ENCODE measurements at places on chromosomes 13 and 19.

- no peak for DNase-seq
These were observed 390.4 kb downstream of the KLF5 start for GRCh38 chr13:73449252-73449651.

GRCh38 chr19:29660835-29661234 lies 4.4 kb upstream of the PLEKHF1 start:
- DNase-seq, result no peak

- no peak for DNase-seq
These were observed at the start of gene SLC25A23 for GRCh38 chr19:6459262-6460098. Gene SLC25A23 (minus strand): TSS chr19:6459792. CDS start chr19:6459628, 164 bp downstream.

DNA sequence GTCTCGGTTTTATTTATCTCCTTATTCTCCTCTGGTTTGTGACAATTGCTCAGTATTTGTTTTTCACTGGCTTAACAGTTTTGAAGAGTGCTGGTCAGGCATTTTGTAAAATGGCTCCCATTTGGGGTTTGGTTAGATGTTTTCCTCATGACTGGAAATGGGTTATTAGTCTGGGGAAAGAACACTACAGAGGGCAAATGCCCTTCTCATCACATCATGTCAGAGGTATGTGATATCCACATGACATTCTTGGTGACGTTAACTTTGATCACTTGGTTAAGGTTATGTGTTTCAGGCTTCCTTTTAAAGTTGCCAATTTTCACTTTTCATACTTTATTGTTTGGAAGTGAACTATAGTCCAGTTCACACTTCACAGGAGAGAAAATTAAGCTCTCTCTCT lies 74.8 kb upstream of the KLHL1 start:
- no peak for DNase-seq

GRCh38 chr13:42109957-42110356 lies 61.5 kb downstream of the DGKH start:
- DNase-seq, result no peak

GRCh38 chr13:110471833-110472162 lies 89.7 kb downstream of the RAB20 start:
- DNase-seq, result no peak

DNA sequence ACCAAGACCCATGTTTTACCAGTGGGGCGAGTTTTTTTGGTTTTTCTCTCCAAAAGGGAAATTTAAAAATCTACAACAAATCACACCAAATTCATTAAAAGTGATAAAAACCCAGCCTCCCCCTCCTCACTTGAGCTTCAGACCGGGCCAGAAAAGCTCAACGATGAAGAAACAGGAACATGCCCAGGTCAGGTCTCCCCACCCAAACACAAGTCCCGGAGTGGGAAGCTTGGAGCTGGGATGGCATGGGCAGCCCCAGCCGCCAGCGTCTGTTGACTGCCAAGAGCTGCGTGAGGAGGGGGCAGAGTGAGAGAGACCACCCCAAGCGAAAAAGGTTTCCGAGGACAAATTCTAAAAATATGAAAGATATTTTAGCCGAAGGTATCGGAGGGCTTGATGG lies 3.7 kb downstream of the RNU6-9 start:
- DNase-seq, result no peak

GRCh38 chr19:38283271-38283670 lies 18.9 kb downstream of the SPINT2 start:
- DNase-seq, result no peak

DNA sequence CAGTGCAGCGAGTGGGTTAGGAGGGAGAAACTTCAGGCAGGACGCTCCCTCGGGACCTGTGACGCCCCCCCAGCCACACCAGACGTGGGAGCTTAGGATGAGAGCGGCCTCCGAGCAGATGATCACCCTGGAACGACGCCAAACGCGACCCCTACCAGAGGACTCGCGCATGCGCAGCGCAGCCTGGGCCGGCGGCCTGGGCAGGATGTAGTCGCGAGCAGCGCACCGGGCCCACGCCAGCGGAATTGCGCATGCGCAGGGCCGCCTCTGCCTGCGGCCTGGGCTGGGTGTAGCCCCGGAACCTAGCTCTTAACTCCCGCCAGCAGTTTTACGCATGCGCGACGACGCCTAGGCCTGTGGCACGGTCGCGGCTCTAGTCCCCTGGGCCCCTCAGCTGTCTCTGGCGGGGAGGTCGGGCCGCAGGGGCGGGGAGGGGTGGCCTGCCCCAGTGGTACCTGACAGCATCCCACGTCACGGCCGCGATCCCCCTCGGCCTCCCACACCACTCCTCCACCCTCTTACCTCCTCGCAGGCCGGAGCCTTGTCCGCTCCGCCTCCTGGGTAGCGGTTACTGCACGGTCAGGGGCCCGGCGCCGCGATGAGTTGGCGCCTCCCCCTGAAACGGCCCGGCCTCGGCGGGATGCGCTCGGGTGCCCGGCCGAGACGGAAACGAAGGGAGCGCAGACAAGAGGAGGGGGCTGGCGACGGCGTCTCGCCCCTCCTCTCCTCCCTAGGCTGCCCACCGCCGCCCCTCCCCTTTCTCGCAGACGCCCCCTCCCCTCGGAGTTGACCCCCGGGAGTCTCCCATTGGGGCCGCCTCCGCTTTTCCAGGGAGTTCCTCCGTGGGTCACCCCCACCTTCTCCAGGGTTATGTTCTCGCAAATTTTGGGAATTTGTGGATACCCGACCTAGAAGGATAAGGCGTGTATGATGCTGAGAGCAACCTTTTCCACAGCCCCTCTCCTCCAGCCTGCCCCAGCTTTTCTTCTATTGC lies at the start of gene RCBTB2:
TSS of gene RCBTB2 (minus strand) at position 575 of the 994 bp plus-strand sequence. CDS start 11,141 bp downstream, outside the sequence.
- peak; percentile 94 for DNase-seq

DNA sequence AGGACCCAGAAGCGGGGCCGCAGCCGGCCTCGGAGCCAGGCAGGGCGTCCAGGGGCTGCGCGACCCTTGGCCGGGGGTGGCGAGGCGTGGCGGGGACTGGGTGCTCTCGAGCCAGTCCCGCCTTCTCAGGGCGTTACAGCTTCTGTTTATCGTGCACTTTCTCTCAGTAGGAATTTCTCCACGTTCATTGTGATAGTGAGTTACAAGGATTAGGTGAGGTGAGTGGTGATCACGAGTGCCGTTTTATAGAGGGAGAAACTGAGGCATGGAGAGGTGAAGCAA lies 600 bp downstream of the AP1M1 start:
- DNase-seq, result no peak

DNA sequence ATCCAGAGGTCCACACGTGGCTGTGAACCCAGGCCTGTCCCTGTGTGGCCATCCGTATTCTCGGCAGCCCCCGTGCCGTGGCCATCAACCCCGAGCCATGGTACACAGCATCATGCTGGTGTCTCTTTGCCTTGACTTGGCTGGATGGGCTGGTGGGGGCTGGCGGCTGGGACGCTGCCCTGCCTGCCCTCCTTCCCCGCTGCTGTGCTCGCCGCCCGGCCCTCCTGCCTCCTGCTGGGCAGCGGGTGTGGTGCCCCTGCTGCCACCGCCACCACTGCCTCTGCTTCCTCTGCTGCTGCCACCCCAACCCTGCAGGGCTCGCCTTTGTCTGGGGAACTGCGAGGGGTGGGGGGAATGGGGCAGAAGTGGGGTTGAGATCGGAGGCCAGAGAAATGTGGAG lies 19.7 kb upstream of the EHD2 start:
- DNase-seq, result no peak

Measured in omental fat pad (tissue), 4 donors.